ENCODE measurements at places on chromosomes 5 and 9. TPM values are rescaled to one million over a fixed set of nuclear protein-coding genes. Genes with fewer than 3 reads are reported as not detected.

DENND4C gene
- 26.6 TPM for total RNA-seq

KIF2A gene
- total RNA-seq: 85.6 TPM

HMMR gene
- 37.9 TPM for total RNA-seq

ATOX1 gene
- total RNA-seq: 79.7 TPM

LPAR1 gene
- 0.99 TPM for total RNA-seq

PCAT7 gene
- total RNA-seq: 4.0 TPM

ZNF169 gene
- 4.8 TPM for total RNA-seq

SPATA31A1 gene
- total RNA-seq: 0.77 TPM

CD74 gene
- 19.9 TPM for total RNA-seq

ANXA2R gene
- total RNA-seq: 0.20 TPM

FCN1 gene
- total RNA-seq: not detected

PFN3 gene
- total RNA-seq: not detected
